ENCODE measurements at places on chromosomes 4 and X.

DNA sequence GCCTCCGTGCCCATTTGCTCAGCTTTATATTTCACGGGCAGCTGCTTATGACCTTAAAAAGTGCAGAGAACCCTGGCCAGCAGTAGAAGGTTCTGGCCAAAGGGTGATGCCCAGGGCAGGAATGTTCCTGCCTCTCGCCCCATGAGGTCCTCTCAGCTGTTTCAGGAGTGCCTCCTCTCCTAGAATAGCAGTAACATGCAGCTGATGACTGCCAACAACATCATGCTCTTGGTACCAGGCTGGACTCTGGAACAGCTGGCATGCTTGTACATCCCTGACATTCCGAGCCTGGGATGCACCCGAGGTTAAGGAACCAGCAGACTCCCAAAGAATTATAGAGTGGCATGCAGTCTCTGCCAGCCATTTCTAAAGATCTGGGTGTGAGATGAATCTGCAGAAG is 11.7 kb upstream of the TENM3 start:
- DNase-seq: no peak

DNA sequence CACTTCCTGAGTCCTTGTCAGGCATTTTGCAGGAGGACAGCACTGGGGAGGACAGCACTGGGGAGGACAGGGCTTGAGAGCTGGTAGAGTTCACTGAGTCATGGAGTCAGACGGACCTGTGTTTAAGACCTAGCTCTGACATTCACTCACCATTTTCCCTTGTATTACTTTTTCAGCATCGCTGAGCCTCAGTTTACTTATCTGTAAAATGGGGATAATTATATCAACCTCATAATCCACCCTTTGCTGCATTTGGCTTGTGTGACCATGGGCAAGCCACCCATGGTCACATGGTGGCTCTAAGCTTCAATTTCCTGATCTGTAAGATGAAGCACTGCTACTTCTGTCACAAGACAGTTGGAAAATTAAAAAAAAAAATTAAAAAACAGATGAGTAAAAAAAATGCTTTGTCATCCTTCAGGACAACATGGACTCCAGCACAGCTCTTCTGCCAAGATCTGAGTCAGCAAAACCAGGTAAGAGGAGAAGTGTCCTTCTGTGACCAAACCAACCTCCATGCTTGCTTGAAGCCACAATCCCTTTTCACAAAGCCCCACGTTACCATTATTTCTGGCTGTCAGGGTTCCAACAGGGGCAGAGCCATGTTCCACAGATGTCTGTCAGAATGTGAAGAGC is 275.5 kb downstream of the RAB28 start:
- no peak for DNase-seq

- DNase-seq: no peak
These were observed 36.2 kb downstream of the CTBP1 start for GRCh38 chr4:1212546-1213335.

GRCh38 chr4:140856621-140857062 is 100.5 kb upstream of the TBC1D9 start:
- DNase-seq: no peak

DNA sequence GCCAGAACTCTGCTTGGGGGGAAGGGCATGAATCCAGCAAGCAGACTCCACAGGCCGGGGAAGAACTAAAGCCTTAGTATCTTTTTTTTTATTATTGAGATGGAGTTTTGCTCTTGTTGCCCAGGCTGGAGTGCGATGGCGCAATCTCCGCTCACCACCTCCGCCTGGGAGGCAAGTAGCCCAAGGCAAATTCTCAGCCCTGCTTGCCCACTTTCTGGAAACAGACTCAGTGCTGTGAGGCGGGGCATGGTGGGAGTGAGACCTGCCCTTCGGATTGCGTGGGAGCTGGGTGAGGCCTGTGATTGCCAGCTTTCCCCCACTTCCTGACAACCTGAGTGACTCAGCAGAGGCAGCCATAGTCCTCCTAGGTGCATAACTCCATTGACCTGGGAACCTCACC is 348.8 kb downstream of the GASK1B start:
- no peak for DNase-seq

GRCh38 chr4:185592845-185593488 is 57.7 kb upstream of the PDLIM3 start:
- DNase-seq: no peak

DNA sequence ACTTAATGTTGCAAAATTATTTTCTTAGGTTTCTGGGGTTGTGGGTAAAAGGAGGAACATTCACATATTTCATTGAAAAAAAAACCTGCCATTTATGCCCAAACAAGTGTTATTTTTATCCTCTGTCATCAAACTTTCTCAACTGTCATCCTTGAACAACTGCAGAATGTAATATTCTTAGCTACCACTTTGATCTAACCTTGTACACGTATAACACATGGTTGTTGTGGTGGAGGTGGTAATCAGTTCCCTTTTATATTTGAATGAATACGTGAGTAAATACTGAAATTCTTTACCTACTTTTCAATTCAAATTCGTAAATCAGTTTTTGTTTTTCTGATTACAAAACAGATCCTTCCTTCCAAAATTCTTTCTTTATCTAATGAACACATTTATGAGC is 3.8 kb upstream of the AMMECR1 start:
- no peak for DNase-seq

GRCh38 chr4:122679317-122679716 is 53.2 kb upstream of the BBS12 start:
- DNase-seq: no peak

DNA sequence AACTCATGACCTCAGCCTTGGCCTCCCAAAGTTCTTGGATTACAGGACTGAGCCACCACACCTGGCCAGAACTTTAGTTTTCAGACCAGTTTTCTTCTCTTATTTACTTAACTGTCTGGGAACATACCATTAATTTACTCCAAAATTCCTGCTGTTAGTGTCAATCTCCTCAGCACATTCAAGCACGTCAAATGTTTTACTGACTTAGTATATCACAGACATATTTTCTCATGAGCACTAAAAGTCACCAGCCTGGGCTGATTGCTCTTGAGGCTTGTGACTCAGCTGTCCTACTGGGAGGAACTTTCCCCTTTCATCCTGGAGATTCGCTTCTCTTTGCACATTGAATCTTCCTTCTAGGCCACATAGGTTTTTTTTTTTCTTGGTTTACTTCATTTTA is 109.6 kb downstream of the PCDH18 start:
- DNase-seq: no peak

GRCh38 chr4:19580095-19580494 is 671.6 kb upstream of the SLIT2 start:
- no peak for DNase-seq

DNA sequence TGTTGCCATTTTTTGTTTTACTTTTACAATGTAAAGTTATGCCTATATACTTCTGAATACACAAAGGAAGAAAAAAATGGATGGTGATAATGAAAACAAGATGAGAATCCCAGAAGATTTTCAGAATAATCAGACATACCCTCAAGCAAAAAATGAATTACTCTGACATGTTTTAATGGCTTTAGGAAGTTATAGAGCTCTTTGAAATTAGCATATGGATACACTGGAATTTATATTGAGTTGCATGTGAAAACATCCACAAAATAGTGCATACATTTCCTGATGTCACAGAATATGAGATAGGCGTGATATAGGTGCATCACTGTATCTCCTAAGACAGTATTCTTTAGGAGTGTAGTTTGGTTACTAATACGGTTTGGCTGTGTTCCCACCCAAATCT is 351.3 kb downstream of the SLC7A11 start:
- no peak for DNase-seq

- DNase-seq: no peak
These were observed 104.1 kb downstream of the PHOX2B start for GRCh38 chr4:41644288-41644914.

DNA sequence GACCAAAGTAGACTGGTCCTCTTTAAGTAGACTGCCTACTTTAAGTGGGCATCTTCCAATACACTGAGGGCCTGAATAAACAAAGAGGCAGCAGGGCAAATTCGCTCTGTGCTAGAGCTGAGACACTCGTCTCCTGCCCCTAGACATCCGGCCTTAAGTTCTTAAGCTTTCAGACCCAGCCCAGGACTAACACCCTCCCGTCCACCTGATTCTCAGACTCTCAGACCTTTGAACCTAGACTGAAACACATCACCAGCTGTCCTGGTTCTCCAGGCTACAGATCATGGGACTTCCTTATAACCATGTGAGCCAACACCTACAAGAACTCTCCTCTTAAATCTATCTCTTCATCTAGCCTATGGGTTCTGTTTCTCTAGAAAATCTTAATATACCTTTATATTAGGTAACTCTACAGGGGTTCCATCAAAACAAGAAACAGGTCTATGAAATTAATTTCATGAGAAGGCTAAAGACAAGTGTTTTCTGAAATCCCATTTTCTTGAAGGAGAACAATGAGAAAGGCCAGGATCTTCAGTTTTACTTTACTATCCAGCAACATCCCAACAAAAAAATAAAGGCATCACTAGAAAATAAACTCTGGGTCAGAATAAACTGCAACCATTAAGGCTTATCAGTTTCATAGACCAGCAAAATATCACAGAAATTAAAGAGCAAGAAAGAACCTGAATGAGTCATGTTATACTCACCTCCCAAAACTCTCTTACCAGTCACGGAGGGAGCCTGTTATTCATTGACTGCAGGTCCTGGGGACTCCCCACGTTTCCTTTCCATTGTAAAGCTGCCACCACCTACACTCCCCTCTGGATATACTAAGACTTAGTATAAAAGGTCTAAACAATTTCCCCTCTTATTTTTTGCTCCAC is 14.8 kb downstream of the ADGRA3 start:
- no peak for DNase-seq

DNA sequence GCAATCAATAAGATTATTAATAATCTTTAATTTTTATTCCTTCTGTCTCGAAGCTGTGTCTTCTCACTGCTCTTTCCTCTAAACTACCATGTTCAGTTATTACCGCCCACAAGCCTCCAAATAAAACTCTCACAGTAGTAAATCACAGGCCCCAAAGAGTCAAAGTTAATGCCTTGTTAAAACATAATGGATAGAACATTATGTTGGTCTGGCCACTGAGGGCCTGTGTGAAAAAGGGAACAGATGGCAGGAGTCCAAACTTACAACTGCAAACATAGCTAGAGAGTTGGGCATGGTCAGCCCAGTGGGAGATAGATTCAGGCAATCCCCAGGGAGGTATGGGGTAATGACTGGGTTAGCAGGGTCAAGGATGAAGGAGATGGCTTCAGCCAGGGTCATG is 84.6 kb upstream of the TNIP3 start:
- no peak for DNase-seq

DNA sequence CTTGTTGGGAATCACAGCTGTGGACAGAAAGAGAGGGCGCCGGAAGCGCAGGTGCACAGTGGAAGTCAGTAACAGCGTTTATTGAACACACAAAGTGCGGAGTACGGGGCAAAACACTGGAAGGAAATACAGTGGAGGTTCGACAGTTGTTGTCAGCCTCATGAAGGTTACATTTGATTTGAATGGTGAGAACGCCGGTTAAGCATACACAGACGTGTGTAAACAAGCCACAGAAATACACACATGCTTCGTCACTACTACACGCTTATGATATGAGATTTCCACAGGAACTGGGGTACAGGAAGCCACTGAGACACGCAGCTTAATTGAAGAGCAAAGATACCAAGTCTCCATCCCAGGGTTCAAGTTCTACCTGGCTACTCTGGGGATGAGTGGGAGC is 12.0 kb downstream of the CCKAR start:
- no peak for DNase-seq

DNA sequence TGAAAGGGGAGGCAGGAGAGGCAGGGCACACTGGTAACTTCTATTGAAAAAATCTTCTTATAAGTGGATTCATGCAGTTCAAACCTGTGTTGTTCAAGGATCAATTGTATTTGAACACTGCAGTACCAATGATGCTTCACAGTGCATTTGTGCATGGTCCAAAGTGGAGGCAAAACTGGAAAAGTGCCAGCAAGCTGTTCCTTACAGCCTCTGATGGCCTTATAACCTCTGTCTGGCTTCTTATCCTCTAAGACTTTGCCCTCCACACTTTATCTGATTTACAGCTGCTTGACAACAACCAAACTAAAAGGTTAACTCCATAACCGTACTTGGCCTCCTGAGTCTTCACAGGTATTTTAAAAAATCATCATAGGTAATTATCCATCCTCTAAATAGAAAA is 40.4 kb downstream of the MAGEB17 start:
- DNase-seq: no peak

DNA sequence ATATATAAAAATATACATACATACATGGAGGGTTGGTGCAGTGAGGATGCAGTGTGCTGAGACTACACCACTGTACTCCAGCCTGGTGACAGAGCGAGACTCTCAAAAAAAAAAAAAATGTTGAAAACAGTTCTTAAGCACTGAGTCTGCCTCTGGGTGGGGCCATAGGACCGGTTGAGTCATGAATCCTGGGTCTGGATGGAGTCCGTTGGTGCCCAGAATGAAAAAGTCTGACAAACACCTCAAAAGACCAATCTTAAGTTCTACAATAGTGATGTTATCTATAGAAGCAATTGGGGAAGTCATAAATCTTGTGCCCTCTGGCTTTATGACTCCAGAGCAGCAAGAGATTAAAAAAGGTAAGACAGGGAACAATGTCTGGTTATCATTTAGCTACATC is 70.4 kb downstream of the FGFBP1 start:
- DNase-seq: no peak

DNA sequence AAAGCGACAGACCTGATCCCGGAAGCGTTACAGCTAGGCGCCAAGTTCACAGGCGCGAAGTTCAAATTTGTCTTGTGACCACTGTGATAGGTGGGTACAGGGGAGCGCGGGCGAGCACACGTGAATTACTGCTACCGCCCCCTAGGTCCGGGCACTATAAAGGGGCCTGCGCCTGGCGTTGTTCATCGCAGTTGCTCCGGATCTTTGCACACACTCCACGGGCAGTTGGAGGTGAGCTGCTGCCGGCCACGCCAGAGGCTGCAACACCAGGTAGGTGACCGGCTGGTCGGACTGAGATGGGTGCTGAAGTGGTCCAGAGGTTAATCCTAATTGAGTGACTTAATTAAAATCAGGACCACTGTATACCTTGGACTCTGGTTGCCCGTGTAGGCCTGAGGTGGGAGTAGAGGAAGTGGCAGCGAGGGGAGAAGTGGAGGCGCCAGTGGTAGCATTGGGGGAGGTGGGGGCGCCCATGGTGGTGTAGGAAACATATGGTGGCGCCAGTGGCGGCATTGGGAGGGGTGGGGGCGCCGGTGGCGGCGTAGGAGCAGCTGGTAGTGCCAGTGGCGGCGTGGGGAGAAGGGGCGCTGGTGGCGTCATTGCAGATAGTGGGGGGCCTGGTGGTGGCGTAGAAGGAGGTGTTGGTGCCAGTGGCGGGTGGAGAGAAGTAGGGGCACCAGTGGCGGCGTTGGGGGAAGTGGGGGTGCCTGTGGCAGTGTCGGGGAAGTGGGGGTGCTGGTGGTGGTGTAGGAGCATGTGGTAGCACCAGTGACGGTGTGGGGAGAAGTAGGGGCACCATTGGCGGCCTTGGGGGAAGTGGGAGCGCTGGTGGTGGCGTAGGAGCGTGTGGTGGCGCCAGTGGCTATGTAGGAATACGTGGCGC is at the start of gene GCNA:
GCNA (plus strand) TSS at position 185 of the 883 bp plus-strand sequence. CDS start 2,385 bp downstream, outside the sequence.
- no peak for DNase-seq

- DNase-seq: no peak
These were observed 187.1 kb downstream of the MGST2 start for GRCh38 chr4:139852612-139853269.

- DNase-seq: no peak
These were observed 15.3 kb downstream of the NPY1R start for GRCh38 chr4:163317110-163317509.

GRCh38 chr4:158302076-158302866 is 92.0 kb downstream of the TMEM144 start:
- no peak for DNase-seq

GRCh38 chr4:186471441-186471840 is 83.9 kb downstream of the MTNR1A start:
- DNase-seq: no peak

GRCh38 chrX:118272242-118272641 is 73.7 kb upstream of the WDR44 start:
- no peak for DNase-seq

GRCh38 chr4:145530189-145530588 is 48.5 kb downstream of the SMAD1 start:
- DNase-seq: no peak

Data from HEK293T (cell line).